GM23338 (cell line): ENCODE measurements at places on chromosomes 7 and 10. TPM values are rescaled to one million over a fixed set of nuclear protein-coding genes. Genes with fewer than 3 reads are reported as not detected.
A peak's percentile ranks its signal among the peaks of the same experiment; 100 is the strongest.

DNA sequence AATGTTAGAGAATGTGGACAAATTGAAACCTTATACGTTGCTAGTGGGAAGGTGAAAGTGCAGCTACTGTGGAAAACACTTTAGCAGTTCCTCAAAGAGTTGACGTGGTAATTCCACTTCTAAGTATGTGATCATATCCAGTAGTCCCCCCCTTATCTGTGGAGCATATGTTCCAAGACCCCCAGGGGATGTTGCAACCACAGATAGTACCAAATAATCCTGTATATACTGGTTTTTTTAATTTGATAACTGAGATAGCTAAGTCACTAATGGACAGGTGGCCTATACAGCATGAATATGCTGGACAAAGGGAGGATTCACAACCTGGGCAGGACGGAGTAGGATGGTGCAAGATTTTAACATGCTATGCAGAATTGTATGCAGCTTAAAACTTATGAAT, 36.8 kb downstream of the PCGF5 start:
- DNase-seq = no peak

Gene SPDYE17
- not detected in 2 replicates for total RNA-seq

GRCh38 chr10:9243941-9244411, 1189.5 kb downstream of the GATA3 start:
- no peak for DNase-seq

DNA sequence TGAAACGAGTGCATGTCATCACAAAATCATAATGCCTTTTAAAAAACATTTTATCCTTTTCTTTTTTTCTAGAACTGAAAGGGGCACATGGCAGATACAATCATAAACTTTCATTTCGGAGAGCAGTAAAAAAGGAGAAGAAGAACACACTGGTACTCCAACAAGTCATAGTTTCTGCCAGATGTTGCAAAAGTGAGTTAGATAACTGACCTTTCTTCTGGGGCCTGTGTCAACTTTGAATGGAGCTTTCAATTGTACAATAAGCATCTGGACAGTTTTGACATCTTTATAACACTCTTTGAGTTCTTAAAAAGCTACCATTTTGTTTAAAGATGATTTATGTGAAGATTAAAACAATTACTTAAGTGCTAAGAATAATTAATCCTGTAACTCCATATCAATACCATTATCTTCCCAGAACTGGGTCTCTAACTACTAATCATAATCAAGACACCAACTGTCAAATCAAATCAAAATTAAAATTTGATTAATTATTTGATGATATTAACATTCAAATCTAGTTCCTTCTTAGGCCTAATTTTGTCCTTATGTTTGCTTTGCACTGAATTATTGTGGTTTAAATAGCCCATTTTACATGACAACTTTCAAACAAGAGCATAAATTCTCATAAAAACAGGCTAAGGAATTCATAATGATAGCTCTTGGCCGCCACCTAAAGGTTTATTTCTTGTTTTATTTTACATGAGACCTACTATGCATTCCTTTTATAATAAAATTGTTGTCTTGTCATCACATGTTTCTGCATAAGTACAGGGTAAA, 19.5 kb upstream of the ITGB8 start:
- DNase-seq = peak; percentile 42

DNA sequence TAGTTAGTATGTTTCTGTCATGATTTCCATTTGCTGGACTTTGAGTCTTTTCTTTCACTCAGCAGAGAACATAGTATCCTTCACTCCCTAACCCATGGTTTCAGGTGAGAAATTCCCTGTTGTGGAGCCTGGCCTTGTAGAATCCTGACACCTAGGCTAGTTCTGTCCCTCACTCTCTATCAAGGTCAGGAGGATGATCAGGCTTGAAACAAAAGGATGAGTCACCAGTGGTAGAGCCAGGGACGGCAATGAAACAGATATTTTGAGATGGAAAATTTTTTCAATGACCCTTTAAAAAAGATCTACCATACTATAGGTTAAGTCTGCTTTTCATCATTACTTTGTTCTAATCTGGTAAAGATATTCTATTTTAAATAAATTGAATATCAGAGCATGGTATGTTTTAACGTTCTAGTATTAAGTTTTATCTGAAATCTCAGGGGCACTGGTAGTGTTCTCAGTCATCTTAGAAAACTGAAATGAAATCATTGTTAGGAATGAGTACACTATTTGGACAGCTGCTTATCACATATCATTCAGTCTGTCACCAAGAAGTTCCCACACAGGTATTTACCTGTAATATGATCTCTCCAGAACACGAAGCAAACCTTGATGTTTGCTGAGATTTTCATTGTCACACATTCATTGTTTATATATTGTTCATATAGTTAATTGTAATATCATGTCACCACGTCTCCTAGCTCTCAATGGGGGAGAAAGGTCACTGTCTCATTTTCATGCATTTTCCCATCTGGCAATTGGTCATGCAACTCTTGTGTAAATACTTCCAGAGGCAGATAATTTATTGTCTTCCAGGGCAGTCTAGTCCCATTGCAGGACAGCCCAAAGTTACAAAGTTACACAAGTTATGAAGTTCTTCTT, 299.9 kb upstream of the LRRTM3 start:
- DNase-seq = no peak

Gene FAM25C
- total RNA-seq = not detected in 2 replicates

DNA sequence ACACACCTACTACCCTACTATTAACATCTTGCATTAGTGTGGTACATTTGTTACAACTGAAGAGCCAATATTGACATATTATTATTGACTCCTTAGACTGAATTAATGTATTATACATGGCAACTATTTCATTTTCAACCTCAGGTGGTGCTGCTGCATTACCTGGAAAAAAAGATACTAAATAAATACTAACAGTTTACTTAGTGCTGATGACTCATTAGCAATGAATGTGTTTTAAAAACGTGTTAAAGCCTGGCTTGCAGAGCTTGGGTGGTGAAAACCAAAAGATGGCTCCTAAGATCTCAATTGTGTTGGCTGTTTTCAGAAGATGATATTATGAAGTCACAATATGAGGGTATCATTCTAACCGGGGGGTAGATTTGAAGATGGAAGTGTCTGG, 34.8 kb downstream of the CFAP43 start:
- DNase-seq = no peak

Gene CNPY4
- total RNA-seq = 11.3 and 12.0 TPM in 2 replicates

GRCh38 chr10:116237970-116238369, 35.0 kb downstream of the GFRA1 start:
- DNase-seq = peak; percentile 5

Gene IL2RA
- total RNA-seq = not detected in 2 replicates

Gene CLDN3
- 24.1 and 27.7 TPM in 2 replicates for total RNA-seq
